ENCODE measurements at places on chromosomes 13 and 19. TPM values are rescaled to one million over a fixed set of nuclear protein-coding genes. Genes with fewer than 3 reads are reported as not detected.
A peak's percentile ranks its signal among the peaks of the same experiment; 100 is the strongest.

GRCh38 chr13:51025245-51025905 lies 85.7 kb downstream of the C13orf42 start:
- H3K4me1 ChIP-seq = no peaks in the 10 kb centered on the region
- no peak for DNase-seq
- H3K27ac ChIP-seq = no peak overlapping the region
- H3K36me3 ChIP-seq = no peaks in the 10 kb centered on the region

GRCh38 chr19:57675881-57676280 lies 5.9 kb upstream of the ZNF551 start:
- no peaks in the 10 kb centered on the region for H3K27me3 ChIP-seq
- H3K4me3 ChIP-seq = no peak overlapping the region
- H3K36me3 ChIP-seq = no peaks in the 10 kb centered on the region
- no peaks in the 10 kb centered on the region for H3K4me1 ChIP-seq
- DNase-seq = no peak
- no peak overlapping the region for H3K27ac ChIP-seq

GRCh38 chr13:108342369-108343289 lies 73.1 kb downstream of the TNFSF13B start:
- H3K36me3 ChIP-seq = no peaks in the 10 kb centered on the region
- no peaks in the 10 kb centered on the region for H3K4me1 ChIP-seq
- DNase-seq = peak; percentile 17

GRCh38 chr13:48476686-48477085 lies 56.2 kb downstream of the RCBTB2 start:
- peaks cover 5% of the 10 kb centered on the region for H3K4me1 ChIP-seq
- no peak overlapping the region for H3K4me3 ChIP-seq
- no peaks in the 10 kb centered on the region for H3K36me3 ChIP-seq
- no peak for DNase-seq
- no peaks in the 10 kb centered on the region for H3K27me3 ChIP-seq

DNA sequence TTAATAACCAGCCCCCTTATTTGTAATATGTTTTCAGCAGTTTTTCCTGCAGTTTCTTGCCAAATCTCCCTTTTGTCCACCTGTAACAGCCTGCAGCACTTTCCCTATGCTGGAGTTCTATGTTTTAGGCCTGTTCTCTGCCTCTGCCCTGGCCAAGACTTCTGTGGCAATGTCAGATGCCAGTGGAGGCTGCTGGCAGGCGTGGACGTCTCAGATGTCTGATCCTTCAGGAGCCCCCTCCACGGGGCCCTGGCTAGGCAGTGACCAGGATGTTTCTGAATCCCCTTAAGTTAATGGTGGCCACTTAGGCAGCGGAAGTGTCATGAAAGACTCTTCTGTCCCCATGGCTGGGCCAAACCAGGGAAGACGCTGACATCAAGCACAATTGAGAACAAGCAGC lies 40.8 kb downstream of the SIPA1L3 start:
- H3K4me1 ChIP-seq = no peaks in the 10 kb centered on the region
- no peak overlapping the region for H3K4me3 ChIP-seq
- DNase-seq = no peak
- H3K36me3 ChIP-seq = no peaks in the 10 kb centered on the region
- no peak overlapping the region for H3K27ac ChIP-seq

GRCh38 chr19:41351339-41352245 lies 2.1 kb downstream of the TGFB1 start:
- peak; percentile 62 for DNase-seq
- no peaks in the 10 kb centered on the region for H3K27me3 ChIP-seq
- peaks cover 8% of the 10 kb centered on the region for H3K4me1 ChIP-seq
- H3K36me3 ChIP-seq = no peaks in the 10 kb centered on the region
- peak overlapping the region; percentile 69 for H3K4me3 ChIP-seq

GRCh38 chr13:99969919-99970650 lies 1.5 kb downstream of the ZIC5 start:
- H3K36me3 ChIP-seq = no peaks in the 10 kb centered on the region
- no peak overlapping the region for H3K27ac ChIP-seq
- peaks cover 4% of the 10 kb centered on the region for H3K4me1 ChIP-seq
- no peak for DNase-seq

DNA sequence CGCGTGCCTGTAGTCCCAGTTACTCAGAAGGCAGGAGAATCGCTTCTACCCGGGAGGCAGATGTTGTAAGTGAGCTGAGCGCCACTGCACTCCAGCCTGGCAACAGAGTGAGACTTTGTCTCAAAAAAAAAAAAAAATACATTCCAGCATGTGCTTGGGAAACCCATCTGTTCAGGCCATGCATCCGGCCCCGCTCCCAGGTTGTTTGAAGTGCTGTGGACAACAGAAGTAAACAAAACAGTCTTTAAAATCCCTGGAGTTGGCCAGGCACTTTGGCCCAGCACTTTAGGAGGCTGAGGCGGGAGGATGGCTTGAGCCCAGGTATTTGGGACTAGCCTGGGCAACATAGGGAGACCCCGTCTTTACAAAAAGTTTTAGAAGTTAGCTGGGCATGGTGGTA lies 3.2 kb upstream of the PTPRS start:
- H3K27ac ChIP-seq = no peak overlapping the region
- no peak overlapping the region for H3K4me3 ChIP-seq
- no peaks in the 10 kb centered on the region for H3K36me3 ChIP-seq
- no peaks in the 10 kb centered on the region for H3K4me1 ChIP-seq

DNA sequence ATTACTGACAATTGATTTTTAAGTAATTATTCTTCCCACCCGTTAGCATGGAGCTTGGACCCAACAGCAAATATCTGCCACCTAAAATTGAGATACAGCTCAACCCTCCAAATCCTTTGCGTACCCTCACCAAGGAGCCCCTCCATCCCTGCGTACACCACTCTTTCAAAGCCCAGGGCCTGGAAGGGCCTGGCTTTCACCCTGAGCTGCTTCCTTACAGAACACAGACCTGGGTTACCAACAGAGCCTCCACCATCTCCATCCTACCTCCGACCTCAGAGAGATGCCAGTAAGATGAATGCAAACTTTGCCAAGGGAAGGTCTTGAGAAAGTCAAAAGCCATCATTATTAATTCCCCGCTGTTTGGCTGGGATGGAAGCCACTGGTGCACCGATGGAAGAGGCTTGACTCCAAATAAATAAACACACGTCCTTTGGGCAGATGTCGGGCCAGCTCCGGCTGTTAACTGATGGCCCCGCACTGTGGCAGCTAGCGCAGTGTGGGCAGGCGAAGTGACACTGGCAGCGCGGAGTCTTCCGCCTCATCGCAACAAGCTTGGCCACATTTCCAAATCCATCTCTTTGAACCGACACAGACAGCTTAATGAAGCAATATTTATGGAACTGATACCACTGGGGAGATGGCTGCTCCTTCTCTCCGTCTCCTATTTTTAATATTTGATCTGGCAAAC lies 150.2 kb upstream of the VSTM2B start:
- no peaks in the 10 kb centered on the region for H3K36me3 ChIP-seq
- H3K4me1 ChIP-seq = no peaks in the 10 kb centered on the region
- H3K27ac ChIP-seq = no peak overlapping the region
- no peak for DNase-seq
- H3K4me3 ChIP-seq = no peak overlapping the region

DNA sequence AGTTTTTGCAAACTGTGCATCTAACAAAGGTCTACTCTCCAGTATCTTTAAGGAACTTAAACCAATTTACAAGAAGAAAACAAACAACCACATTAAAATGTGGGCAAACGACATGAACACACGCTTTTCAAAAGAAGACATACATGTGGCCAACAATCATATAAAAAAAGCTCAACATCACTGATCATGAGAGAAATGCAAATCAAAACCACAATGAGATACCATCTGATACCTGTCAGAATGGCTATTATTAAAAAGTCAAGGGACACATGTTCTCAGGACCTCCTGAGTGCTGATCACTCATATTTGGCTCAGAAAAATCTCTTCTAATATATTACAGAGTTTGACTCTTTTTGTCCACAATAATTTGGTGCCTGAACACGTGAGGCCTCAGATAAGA lies 14.2 kb upstream of the LILRB1 start:
- H3K27me3 ChIP-seq = no peaks in the 10 kb centered on the region
- no peak overlapping the region for H3K27ac ChIP-seq
- no peak for DNase-seq
- H3K4me1 ChIP-seq = no peaks in the 10 kb centered on the region
- no peaks in the 10 kb centered on the region for H3K36me3 ChIP-seq

GRCh38 chr13:111345682-111346081 lies 25.2 kb downstream of the TEX29 start:
- H3K27ac ChIP-seq = no peak overlapping the region
- H3K4me3 ChIP-seq = no peak overlapping the region
- DNase-seq = no peak
- no peaks in the 10 kb centered on the region for H3K36me3 ChIP-seq
- H3K4me1 ChIP-seq = no peaks in the 10 kb centered on the region
- no peaks in the 10 kb centered on the region for H3K27me3 ChIP-seq

- no peak overlapping the region for H3K4me3 ChIP-seq
- H3K27ac ChIP-seq = no peak overlapping the region
- DNase-seq = no peak
- H3K4me1 ChIP-seq = no peaks in the 10 kb centered on the region
- no peaks in the 10 kb centered on the region for H3K27me3 ChIP-seq
- no peaks in the 10 kb centered on the region for H3K36me3 ChIP-seq
Observed at GRCh38 chr13:112454648-112455334, 78.6 kb downstream of the SPACA7 start.

GRCh38 chr13:84263354-84264069 lies 381.2 kb upstream of the SLITRK1 start:
- H3K36me3 ChIP-seq = no peaks in the 10 kb centered on the region
- no peak overlapping the region for H3K27ac ChIP-seq
- H3K4me1 ChIP-seq = no peaks in the 10 kb centered on the region
- DNase-seq = no peak
- H3K4me3 ChIP-seq = no peak overlapping the region

- no peak overlapping the region for H3K27ac ChIP-seq
- H3K4me3 ChIP-seq = no peak overlapping the region
- no peaks in the 10 kb centered on the region for H3K4me1 ChIP-seq
- H3K36me3 ChIP-seq = no peaks in the 10 kb centered on the region
- no peaks in the 10 kb centered on the region for H3K27me3 ChIP-seq
Observed at GRCh38 chr13:92196591-92197256, 798.3 kb downstream of the GPC5 start.

DNA sequence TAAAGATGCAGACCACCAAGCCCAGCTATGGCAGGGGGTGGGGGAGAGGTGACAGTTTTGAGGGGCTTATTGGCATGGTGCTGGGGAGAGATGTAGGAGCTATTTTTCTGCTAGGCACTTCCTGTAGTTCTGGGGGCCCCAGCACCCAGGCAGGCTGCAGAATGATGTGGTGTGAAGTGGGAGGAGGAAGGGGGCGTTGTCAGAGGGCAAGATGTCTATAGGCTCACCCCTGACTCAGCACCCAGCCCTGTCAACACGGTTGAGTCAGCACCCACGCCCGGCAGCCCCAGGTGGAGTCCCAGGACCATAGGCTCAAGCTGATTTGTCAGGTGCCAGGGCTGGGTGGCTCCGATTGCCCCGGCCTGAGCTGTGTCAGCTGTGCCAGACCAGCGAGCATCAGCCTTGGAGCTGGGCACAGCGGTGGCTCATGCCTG lies 5.8 kb downstream of the KLF2 start:
- no peak overlapping the region for H3K4me3 ChIP-seq
- peak; percentile 37 for DNase-seq
- no peaks in the 10 kb centered on the region for H3K36me3 ChIP-seq
- peaks cover 11% of the 10 kb centered on the region for H3K4me1 ChIP-seq
- no peaks in the 10 kb centered on the region for H3K27me3 ChIP-seq

GRCh38 chr13:83272076-83272475 lies 610.2 kb downstream of the SLITRK1 start:
- H3K27me3 ChIP-seq = no peaks in the 10 kb centered on the region
- H3K27ac ChIP-seq = no peak overlapping the region
- DNase-seq = no peak
- H3K4me1 ChIP-seq = no peaks in the 10 kb centered on the region

DNA sequence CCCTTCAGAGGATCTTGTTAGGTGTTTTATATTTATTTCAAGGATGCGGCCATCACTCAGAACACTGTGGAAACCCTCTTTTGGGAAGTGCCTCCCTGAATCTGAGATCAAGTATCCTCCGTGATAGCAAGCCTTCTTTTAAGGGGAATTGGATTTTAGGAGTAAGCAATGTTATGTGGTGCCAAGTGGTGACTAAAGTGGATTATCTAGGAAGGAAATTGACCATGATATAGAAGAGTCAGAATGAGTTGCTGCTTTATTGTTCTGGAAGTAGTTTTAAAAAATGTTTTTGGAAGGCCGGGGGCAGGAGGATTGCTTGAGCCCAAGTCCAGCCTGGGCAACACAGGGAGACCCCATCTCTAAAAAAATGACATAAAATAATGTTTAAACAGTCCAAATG lies 6.7 kb downstream of the ERCC5 start:
- H3K36me3 ChIP-seq = no peaks in the 10 kb centered on the region
- no peak for DNase-seq
- no peak overlapping the region for H3K4me3 ChIP-seq
- peaks cover 2% of the 10 kb centered on the region for H3K4me1 ChIP-seq
- no peak overlapping the region for H3K27ac ChIP-seq

GRCh38 chr19:29365836-29366417 lies 153.0 kb upstream of the UQCRFS1 start:
- H3K27ac ChIP-seq = no peak overlapping the region
- H3K4me1 ChIP-seq = no peaks in the 10 kb centered on the region
- H3K27me3 ChIP-seq = no peaks in the 10 kb centered on the region
- no peak overlapping the region for H3K4me3 ChIP-seq
- no peak for DNase-seq

- no peaks in the 10 kb centered on the region for H3K27me3 ChIP-seq
- no peak for DNase-seq
- H3K27ac ChIP-seq = no peak overlapping the region
- H3K4me3 ChIP-seq = no peak overlapping the region
Observed at GRCh38 chr13:36074659-36075058, 56.5 kb downstream of the DCLK1 start.

Gene WDR87
- 12.1 TPM for total RNA-seq

Gene FFAR2
- not detected for total RNA-seq

Gene CEACAM4
- not detected for total RNA-seq

Gene RFX1
- total RNA-seq = 24.2 TPM

Gene NMRK2
- total RNA-seq = 3.2 TPM

Gene CFD
- 185 TPM for total RNA-seq

Gene KLF12
- total RNA-seq = 10.8 TPM

Gene RETN
- not detected for total RNA-seq

Gene ZNF816
- 6.9 TPM for total RNA-seq

Gene APBA3
- 48.3 TPM for total RNA-seq

Gene KLHL1
- total RNA-seq = 0.87 TPM

Gene RCBTB2
- total RNA-seq = 12.2 TPM

Gene CYP2A7
- total RNA-seq = not detected

Gene SNAPC2
- total RNA-seq = 72.5 TPM

Gene ZNF540
- total RNA-seq = 3.2 TPM

All from testis (tissue), 5 donors.